HuH-7 (cell line): ENCODE measurements at places on chromosomes 11 and 22.

DNA sequence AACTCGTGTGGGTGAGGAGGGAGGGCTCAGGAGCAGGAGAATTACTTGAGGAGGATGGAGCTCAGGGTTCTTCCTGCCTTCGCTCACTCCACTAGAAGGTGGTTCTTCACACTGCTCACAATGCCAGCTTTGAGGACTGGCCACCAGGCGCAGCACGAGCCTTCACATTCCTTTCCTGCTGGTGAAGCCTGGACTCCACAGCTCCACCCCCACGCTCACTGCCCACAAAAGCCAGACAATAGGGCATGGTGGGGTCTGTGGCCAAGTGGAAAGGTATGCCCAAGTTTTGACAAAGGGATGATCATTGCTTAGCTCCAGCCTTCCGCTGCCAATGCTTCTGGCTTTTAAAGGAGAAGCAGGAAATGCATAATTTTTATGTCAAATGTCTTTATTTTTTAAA, 58.0 kb upstream of the FADD start:
- DNase-seq: no peak

GRCh38 chr11:133965031-133965601, 8.3 kb upstream of the IGSF9B start:
- no peak for DNase-seq

DNA sequence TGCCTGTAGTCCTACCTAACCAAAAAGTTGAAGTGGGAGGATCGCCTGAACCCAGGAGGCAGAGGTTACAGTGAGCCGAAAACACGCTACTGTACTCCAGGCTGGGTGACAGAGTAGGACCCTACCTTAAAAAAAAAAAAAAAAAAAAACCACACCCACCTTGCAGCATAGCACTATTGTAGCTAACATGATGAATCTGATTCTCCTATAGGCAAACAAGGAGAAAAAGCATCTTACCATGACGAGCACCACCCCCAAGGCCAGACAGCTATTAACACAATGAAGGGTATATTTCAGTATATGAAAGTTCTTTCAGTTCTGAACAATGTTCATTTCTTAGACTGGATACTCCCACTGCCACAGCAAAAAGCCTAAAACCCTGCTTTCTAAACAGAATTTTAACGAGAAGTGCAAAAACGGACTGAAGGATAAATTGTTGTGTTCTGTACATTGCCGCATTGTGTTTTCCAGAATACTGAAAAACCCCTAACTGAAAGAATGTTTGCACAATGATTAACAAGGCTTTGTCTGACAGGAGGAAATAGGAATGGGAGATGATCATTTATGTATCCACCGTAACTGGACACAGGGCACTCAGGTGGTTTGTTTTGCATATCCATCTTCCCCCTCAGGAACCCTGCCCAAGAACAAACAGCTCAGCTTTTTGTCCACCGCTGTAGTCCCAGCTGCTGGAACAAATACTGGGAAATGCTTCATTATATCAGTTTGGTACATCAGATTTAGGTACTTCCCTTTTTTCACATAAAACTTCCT, 8.9 kb downstream of the PISD start:
- no peak for DNase-seq

- no peak for DNase-seq
These were observed 457.5 kb upstream of the CCDC179 start for GRCh38 chr11:23317816-23318215.

GRCh38 chr11:44388828-44389657, 79.1 kb upstream of the ALX4 start:
- DNase-seq: no peak

GRCh38 chr22:17803609-17804270, 29.5 kb upstream of the BID start:
- DNase-seq: no peak

DNA sequence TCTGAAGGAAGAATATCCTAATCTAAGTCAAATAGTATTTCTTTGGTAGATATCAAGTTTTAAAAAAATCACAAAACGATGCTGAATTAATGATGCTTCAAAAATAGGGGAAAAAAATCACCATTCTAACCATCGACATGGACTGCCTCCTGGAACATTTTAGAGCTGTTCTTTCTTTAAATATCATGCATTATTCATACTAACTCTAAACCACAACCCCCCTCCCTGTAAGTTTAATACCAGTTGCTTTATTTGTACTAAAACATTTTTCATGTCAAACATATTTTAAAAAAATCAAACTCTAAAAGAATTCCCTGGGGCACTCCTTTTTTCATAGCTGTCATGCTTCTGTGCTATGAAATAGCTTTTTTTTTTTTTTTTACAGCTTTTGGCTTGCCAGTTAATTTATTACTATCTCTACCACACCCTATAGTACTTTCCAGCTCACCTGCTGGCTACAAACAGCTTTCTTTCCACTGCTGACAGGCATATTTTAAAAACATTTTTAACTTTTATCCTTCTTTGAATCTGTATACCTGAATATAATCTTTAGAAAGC, 256.9 kb downstream of the SOX6 start:
- no peak for DNase-seq

DNA sequence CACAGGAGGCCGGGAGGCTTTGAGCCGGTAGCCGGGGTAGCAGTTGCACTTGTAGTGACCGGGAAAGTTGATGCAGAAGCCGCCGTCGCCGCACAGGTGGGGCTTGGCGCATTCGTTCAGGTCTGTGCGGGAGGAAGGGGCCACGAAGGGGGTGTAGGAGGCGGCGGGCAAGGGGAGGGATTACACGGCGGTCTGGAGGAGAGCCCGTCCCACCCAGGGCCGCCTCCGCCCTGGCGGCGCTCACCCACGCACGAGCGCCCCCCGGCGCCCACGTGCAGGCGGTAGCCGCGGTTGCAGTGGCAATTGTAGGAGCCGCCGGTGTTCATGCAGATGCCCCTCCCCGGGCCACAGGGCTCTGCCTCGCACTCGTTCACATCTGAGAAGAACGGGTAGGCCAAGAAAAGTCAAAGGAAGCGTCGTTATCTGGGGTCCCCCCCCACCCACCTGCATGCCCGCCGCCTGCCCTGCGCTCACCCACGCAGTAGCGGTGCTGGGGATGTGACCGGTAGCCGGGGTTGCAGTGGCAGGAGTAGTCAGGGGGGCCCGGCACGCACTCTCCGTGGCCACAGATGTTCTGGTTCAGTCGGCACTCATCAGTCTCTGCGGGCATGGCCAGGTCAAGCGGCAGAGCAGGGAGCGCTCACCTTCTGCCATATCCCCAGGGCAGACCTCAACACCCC, 10.6 kb downstream of the LTBP3 start:
- no peak for DNase-seq

DNA sequence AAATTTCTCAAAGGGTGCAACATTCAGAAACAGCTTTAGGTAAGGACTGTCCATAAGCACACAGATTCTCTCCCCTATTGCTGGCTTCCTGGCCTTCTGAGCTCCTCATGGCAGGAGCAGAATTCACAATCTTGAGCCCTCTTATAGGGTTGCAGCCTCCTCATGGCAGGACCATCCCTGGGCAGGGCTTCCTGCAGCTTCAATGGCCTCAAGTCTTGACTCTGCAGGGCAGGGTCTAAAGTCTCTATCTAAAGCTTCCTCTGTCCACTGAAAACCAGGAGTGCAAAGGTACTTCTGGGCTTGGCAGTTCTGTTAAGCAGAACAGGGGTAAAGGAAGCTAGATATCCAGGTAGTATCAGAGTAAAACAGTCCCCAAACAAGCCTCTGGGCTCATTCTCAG, 28.7 kb downstream of the TUB start:
- DNase-seq: no peak
